ENCODE measurements at places on chromosomes 16 and 17. TPM values are rescaled to one million over a fixed set of nuclear protein-coding genes. Genes with fewer than 3 reads are reported as not detected.
A peak's percentile ranks its signal among the peaks of the same experiment; 100 is the strongest.

The KRTAP4-6 gene
- not detected for total RNA-seq

The SOX15 gene
- 1.4 TPM for total RNA-seq

The FAM171A2 gene
- 52.9 TPM for total RNA-seq

The EPN3 gene
- total RNA-seq: 0.18 TPM

The CDH13 gene
- 47.9 TPM for total RNA-seq

The MT4 gene
- not detected for total RNA-seq

The CDRT15L2 gene
- not detected for total RNA-seq

DNA sequence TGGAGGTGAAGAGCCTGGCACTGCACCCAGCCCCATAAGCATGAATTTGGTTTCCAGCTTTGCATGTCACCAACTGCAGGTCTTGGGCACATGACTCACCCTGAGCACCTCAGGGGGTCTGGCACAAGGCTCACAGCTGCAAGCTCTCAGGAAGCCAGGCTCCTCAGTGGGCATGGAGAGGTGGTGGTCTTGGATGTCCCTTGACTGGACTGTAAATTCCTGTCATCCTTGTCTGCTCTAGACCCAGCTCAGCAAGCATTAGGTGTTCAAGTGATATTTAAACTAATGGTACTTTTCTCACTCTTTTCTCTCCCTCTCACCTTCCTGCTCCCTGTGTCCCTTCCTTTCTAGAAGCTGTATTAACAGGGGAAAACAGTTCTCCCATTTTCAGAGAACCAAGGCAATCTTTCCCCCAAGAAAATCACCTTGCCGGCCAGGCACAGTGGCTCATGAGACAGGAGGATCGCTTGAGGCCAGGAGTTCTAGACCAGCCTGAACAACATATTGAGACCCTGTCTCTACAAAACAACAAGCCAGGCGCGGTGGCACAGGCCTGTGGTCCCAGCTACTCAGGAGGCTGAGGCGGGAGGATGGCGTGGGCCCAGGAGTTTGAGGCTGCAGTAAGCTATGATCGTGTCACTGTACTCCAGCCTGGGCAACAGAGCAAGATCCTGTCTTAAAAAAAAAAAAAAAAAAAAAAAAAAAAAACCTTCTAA, 5.1 kb upstream of the KIFC3 start:
- DNase-seq: no peak

DNA sequence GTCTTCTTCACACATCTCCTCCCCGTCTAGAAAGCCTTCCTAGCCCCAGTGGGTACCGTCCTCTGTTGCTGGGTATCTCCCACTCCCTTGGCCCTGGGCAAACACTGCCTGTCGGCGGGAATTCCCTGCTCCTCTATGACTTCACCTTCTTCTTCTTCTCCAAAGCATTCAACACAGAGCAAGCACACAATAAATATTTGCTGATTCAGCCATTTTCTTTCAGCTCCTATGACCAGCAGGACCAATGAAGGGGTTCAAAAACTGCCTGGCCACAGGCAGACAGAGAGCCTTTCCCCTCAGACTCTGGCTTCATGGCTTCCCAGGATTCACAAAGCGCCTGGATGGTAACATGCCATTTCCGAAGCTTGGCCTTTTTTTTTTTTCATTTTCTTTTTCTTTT, 53.2 kb upstream of the ADCY9 start:
- no peak for DNase-seq

DNA sequence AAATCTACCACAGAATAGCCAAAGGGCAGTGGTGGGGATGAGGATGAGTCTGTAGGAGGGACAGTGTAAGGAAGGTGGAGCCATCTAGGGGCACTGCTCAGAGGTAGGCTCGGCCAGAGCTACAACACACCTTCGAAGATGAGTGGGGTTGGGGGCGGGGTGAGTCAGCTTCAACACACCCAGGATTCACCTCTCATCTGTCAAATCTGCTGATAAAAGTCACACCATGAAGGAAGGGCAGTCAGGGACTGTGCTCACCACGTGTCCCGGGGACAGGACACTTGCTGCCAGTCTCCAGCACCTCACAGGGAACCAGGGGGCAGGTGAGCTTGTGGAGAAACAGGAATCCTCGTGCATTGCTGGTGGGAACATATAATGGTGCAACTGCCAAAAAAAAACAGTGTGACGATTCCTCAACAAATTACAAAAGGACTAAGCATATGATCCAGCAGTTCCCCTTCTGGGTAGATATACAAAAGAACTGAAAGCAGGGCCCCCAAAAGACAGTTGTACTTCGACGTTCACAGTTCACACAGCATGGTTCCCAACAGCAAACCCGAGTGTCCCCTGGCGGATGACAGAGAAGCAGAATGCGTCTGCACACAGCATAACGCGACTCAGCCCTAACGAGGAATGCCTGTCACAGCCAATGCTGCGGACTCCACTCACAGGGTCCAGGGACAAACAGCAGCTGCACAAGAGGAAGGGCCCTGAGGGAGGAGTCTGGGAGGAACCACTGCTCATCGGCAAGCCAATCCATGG, 133.1 kb downstream of the ANKRD11 start:
- DNase-seq: peak; percentile 94

GRCh38 chr17:8125947-8126490, 2.1 kb upstream of the HES7 start:
- DNase-seq: peak; percentile 60

DNA sequence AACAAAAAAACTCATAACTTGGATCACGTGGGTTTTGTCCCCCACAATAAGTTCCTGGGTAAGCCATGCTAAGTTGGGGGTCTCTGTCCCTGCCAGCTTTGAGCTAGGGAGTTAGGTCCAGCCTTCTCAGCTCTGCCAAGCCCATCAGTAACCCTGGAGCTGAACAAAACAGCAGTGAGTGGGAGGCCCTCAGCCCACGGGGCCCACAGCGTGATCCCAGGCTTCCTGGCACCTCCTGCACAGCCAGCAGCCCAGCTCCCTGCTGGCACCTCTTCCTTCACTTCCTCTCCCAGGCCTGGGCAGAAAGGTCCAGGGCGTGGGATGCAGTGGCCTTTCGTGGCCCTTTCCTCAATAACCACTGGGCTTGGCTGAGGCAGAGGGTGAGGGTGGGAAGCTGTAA, 35.5 kb upstream of the CDC42EP4 start:
- no peak for DNase-seq

GRCh38 chr16:10638101-10638500, 56.6 kb downstream of the TEKT5 start:
- DNase-seq: no peak

- DNase-seq: peak; percentile 47
Observed at GRCh38 chr16:75593308-75593707, 27.1 kb downstream of the GABARAPL2 start.

- DNase-seq: no peak
Observed at GRCh38 chr17:57482657-57483056, 226.3 kb downstream of the MSI2 start.

- DNase-seq: peak; percentile 77
Observed at GRCh38 chr17:39772987-39773934, 35.5 kb downstream of the GRB7 start.

DNA sequence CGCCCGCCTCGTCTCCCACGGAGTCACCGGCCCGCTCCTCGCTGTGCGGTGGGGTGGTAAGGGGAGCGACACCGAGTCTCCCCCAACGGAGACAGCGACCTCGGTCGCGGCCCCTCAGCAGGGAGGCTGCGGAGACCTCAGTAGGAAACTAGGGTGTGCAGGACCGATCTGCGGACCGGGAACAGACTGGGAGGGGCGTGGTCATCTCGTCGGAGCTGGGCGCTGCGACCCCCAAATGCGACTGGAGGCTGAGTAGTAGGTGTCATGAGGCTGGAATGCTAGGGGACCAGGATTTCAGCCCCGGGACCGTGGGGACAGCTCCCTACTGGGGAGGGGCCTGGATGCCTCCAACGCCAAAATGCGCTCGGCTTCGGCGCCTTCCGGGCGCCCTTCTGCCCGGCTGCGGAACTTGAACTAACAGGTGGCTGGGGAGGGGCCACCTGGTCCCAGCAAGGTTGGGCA, 1.3 kb downstream of the CACNG4 start:
- no peak for DNase-seq

GRCh38 chr17:7626956-7627249, 718 bp downstream of the SAT2 start:
- DNase-seq: no peak

DNA sequence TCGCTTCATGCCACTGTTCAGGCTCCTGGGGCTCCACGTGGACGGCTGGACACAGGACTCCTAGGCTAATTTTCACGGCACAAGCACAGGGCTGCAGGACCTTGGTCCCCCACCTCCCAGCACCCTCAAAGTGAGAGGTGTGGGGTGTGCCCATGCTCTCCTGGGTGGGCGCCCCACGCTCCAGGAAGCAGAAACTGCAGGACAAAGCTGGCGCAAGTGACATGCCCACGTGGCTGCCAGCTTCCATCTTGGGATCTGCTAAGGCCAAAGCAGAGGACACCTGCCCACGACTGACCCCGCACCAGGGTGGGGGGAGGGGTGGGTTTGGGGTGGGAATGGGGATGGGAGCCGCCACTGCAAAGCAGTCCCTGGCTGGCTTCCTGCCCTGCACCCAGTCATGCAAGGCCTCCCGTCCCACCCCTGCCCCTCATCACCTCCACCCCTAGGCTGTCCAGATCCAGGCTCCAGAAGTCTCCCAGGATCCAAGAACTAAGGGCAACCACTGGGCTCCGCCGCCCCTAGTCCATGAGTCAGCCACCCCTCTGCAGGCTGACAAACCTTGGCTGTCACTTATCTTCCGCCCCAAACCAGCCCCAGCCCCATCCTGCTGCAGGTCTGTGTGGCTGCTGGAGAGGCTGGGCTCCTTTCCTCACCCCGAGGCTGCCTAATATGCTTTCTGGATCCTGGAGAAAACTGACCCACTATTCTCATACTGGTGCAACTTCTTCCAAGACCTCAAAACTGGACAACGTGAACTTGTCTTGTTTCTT, 11.1 kb downstream of the USP6 start:
- DNase-seq: no peak

DNA sequence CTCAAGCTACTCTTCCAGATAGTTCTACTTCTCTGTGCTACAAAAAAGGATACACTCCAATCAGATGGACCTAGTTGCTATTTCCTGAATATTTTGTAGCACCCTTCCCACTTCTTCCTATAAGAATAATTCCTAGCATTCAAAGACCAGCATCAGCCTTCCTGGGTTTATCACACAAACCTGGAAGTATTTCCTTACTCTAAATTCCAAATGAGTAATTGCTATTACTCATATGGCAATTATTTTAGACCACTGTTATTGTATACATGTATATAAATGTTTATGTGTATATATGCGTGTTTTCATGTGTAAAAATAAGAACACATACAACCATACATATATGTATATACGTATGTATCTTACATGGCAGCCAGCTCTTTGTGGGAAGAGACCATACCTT, 130.6 kb downstream of the MYO1D start:
- no peak for DNase-seq

- peak; percentile 69 for DNase-seq
Observed at GRCh38 chr16:73145166-73145880, 97.4 kb upstream of the ZFHX3 start.

- DNase-seq: peak; percentile 15
Observed at GRCh38 chr16:23597003-23597756, 1.1 kb upstream of the NDUFAB1 start.

GRCh38 chr17:40803617-40804082, 3.9 kb upstream of the KRT28 start:
- peak; percentile 72 for DNase-seq

DNA sequence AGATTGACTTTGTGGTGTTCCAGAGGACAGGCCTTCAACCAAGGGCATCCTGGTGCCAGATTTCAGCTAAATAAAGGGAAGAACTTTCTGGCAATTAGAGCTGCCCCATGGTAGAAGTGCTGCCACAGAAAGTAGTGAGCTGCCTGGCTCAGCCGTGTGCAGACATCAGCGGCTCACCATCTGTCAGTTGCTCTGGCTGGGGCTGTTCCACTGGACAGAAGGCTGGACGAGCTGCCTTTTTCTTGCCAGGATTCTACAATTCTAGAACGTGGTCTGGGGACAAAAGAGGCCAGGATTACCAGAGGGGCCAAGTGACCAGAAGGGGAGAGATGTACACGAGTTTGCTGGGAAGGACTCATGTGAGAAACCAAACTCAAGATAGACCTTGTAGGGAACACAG, 107.0 kb upstream of the RPL38 start:
- DNase-seq: no peak

DNA sequence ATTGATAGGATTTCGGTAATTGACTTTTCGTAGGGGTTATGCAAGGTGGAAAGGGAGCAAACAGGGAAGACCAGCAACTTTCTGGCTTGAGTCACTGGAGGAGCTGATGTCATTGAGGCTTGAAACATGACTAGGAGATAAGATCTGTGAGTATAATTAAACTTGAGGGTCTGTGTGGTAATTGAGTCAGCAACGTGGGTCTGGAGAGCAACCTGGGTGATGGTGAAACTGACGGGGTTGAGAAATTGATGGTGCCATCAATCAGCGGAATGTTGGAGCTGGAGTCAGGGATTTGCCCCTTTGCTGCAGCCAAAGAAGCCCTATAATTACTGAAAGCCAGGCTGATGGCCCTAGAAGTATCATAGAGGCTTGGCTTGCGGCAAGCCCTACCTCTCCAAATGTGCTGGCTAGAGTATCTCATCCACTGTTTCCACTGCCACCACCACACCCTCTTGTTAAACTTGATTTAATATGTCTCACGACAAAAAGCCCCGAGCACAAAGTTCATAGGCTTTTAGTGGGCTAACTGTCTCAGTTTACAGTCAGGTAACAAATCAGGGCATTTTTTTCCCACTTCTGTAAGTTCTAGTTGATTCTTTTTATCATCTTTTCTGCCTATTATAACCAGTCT, 186.9 kb upstream of the ELAC2 start:
- DNase-seq: no peak

- DNase-seq: no peak
Observed at GRCh38 chr16:57898961-57899360, 72.0 kb downstream of the CNGB1 start.

- no peak for DNase-seq
Observed at GRCh38 chr16:50303041-50303604, 36.8 kb downstream of the ADCY7 start.

- DNase-seq: no peak
Observed at GRCh38 chr16:72723781-72724180, 324.1 kb downstream of the ZFHX3 start.

GRCh38 chr17:7811251-7811650, 22.8 kb upstream of the KDM6B start:
- no peak for DNase-seq

- DNase-seq: no peak
Observed at GRCh38 chr17:79028496-79029326, 4.7 kb downstream of the C1QTNF1 start.

DNA sequence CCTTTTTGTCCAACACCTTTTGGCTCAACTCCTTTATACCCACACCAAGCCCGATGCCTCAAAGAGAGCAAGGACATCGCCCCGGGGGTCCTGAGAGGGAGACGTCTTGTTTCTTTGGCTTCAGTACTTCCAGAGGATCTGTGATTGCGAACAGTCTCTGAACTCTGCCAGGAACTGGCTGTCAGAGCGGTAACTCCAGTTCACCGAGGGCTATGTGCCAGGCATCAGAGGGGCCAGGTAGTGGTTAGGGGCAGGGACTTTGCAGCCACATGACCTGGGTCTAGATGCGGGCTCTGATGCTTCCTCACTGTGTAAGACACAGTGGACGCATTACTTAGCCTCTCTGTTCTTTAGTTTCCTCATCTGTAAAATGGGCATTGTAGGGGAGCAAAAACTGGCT, 21.6 kb downstream of the LLGL2 start:
- no peak for DNase-seq

Data from muscle of leg (tissue), 16 donors.